CD4-positive, alpha-beta T cell treated with Interleukin-12 subunit alpha and Interleukin-12 subunit beta, for 1 hour (primary cell): ENCODE measurements at places on chromosomes 16 and 17.

- DNase-seq, result no peak
Observed at GRCh38 chr16:85959686-85960085, 60.7 kb downstream of the IRF8 start.

GRCh38 chr17:69961501-69962145 lies 113.4 kb upstream of the KCNJ16 start:
- DNase-seq, result no peak

GRCh38 chr17:16040710-16041251 lies 41.2 kb downstream of the TTC19 start:
- no peak for DNase-seq

DNA sequence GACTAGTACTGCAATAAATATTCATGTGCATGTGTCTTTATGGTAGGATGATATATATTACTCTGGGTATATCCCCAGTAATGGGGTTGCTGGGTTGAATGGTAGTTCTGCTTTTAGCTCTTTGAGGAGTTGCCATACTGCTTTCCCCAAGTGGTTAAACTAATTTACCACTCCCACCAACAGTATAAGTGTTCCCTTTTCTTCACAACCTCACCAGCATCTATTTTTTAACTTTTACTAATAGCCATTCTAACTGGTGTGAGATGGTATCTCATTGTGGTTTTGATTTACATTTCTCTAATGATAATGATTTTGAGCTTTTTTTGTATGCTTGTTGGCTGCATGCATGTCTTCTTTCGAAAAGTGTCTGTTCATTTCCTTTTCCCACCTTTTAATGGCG lies 32.9 kb downstream of the ITGAM start:
- DNase-seq, result no peak

DNA sequence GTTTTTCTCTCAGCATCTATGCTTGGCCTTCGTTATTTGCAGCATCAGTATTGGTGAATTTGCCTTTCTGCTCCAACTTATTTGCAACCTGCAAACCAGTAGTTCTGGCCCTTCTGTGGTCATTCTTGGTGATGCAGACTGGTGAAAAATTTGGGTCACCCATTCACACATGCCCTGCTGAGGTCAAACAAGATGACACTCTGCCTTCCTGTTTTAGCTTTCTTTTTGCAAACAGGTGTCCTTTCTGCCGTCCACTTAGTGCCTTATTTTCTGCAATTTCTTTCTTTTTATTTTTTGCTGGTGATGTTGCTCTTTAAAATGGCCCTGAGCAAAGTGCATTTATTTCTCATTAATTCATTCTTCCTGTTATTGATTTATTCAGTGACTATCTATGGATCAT lies 31.3 kb downstream of the PLCG2 start:
- DNase-seq, result no peak
